ENCODE measurements at places on chromosomes 3 and 15. TPM values are rescaled to one million over a fixed set of nuclear protein-coding genes. Genes with fewer than 3 reads are reported as not detected.

Gene DLL4
- 5.1 TPM for polyA plus RNA-seq

Gene TRAT1
- not detected for polyA plus RNA-seq

Gene GOLGA8S
- 1.4 TPM for polyA plus RNA-seq

Gene MAGI1
- 32.7 TPM for polyA plus RNA-seq

DNA sequence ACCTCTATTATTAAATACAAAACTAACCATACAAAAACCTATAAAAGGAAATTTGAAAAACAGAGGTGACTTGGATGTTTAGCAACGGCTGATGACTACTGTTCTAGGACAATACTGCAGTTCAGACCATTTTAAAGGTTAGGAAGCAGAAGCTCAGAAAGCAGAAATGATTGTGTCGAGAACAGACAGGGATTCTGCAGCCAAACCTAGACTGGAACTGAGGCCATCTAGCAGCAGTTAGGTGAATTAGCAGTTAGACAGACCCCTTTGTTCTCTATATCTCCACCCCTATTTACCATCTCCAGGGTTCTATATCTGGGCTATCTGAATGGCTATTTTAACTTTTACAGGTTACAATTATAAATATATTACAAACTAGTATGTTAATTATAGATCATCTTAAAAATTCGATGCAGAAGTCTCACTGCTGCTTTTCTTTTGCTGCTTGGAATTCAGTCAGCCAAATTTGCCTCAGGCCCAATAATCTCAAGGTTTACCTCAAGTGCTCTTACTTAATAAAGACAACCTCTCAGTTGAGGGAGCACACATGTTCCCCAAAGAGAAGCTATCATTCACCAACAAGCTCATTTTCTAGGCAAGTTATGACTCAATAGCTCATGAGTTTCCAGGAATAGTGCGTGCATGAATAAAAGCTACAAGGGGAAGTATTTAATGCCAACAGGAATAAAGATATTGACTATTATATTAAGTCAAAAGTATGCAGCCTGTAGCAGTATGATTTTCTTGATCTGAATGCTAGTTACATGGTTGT, 9.3 kb upstream of the IL1RAP start:
- no peak for DNase-seq

DNA sequence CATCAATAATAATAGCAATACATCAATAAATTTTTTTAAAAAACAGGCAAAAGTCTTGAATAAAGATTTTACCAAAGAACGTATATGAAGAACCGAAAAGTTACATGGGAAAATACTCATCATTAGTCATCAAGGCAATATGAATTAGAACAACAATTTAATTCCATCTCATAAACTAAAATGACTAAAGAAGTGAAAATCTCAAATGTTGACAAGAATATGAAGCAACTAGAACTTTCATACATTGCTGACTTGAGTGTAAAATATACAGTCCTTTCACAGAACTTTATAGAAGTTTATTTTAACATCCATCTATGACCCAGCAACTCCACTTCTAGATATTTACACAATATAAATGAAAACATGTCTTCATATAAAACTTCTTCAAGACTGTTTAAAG, 35.3 kb upstream of the ABHD10 start:
- DNase-seq: no peak

Data from left kidney (tissue), 8 donors.